COLO829 (cell line): ENCODE measurements at places on chromosomes 16 and 17.

- no peak for DNase-seq
Observed at GRCh38 chr16:84715424-84715823, 15.6 kb downstream of the USP10 start.

- no peak for DNase-seq
Observed at GRCh38 chr16:87534751-87535150, 41.9 kb upstream of the ZCCHC14 start.

- DNase-seq: no peak
Observed at GRCh38 chr17:67865438-67865837, 40.1 kb downstream of the BPTF start.

DNA sequence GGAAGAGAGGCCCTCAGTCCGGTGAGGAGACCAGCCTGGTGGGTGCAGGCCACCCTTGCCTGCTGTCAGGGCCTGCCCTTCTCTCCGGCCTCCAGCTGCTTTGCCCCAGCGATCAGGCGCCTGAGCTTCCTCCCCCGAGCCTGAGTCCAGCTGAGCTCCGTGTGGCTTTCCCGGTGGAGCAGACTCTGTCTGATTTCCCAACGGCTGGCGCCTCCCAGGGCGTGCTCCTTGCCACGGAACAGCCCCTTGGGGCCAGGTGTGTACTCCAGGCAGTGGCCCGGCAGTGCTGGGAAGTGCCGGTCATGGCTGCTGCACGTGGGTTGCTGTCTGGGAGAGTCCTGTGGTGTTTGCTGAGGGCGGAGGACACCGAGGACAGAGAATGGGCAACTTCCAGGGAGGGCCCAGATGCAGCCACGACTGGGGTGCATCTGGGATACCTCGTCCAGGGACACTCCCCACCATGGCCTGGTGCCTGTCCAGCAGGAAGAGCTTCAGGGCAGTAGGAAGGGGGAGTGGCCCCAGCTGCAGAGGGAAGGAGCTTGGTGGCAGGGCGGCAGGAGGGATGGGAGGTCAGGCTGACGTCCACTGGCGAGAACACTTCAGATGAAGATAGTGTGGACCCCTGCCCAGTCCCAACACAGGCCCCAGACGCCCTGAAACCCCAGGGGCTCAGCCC, 22.5 kb downstream of the METRNL start:
- no peak for DNase-seq

DNA sequence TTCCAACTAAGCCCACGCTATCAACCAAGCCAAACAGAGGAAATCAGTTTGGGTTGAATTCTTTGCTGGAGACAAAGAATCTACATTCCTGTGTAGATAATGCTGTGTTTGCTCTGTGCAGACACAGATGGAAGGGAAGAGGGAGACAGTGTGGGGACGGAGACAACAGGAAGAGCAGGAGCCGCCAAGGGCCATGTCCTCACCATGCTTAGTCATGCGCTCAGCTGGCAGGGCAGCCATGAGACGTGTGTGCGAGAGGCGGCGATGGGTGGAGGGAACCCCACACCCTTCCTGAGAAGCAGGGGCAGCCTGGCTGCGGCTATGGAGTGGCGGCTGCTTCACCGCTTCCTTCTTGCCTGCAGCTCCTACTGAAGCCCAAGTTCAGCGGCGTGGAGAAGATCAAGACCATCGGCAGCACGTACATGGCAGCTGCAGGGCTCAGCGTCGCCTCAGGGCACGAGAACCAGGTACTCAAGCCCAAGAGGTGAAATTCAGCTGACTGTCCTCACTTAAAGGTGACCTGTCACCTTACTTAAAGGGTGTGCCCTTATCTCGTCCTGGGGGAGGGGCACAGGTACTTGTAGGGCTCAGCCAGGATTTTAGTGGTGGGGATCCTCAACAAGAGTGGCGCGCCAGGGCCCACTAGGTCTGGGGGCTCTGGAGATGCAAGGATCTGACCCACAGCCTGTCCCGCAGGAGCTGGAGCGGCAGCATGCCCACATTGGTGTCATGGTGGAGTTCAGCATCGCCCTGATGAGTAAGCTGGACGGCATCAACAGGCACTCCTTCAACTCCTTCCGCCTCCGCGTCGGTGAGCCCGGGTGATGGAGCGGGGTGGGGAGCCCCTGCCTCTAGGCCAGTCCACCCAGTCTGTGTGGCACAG, 47.5 kb downstream of the ADCY7 start:
- DNase-seq: no peak
